Stimulated activated CD4-positive, alpha-beta T cell treated with anti-CD3 and anti-CD28 coated beads, Interleukin-1b, Interleukin-23, amount 100 ng/mL, for 48 hours (primary cell): ENCODE measurements at places on chromosomes 12 and 14.

GRCh38 chr12:69570545-69571399, 14.5 kb upstream of the CCT2 start:
- peak; percentile 28 for DNase-seq

GRCh38 chr12:81617915-81618314, 141.2 kb downstream of the PPFIA2 start:
- no peak for DNase-seq

DNA sequence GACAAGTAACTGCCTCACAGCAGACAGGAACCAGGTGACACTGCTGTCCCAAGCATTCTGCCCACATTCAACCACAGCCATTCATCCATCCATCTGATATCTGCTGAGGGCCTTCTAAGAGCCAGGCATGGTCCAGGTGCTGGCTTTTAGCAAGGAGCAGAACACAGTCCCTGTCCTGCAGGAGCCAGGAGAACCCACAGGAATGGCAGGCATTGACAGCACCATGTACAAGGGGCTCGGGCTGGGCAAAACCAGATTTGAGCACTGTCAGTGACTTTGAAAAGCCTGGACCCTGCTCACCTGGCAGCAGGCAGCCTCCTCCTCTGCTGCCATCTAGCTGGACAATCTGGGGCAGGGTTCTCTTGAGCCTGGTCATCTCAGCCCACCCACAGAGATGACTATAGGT, 137.0 kb downstream of the ZFP36L1 start:
- DNase-seq, result no peak

DNA sequence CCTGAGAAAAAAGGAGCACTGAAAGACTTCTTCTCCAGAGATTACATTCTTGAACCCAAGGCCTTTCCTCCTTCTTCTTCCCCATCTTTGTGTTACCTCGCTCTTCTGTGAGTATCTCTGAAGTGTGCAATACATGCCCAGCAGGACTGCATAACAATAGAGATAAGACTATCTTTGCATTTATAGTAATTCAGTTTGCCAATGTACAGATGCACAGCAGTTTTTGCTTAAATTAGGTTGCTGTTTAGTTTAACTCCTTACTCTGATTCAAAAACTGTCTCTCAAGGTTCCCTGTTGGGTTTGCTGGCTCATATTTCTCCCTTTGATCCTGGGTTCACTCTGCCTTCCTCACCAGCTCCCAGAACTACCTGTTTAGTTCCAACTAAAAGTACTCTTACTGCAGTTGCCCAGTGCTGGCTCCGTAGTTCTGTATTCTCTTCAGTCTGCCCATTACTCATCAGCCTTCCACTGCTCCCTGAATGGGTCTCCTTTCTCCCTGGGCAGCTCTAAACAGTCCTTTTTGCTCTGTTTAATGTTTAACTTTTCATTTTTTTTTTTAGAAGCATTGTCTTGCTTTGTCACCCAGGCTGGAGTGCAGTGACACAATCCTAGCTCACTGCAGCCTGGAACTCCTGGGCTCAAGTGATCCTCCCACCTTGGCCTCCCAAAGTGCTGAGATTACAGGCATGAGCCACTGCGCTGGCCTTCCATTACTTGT, 180.6 kb upstream of the CAND1 start:
- no peak for DNase-seq

- DNase-seq, result no peak
Observed at GRCh38 chr12:14841761-14842160, 1.6 kb downstream of the ART4 start.

DNA sequence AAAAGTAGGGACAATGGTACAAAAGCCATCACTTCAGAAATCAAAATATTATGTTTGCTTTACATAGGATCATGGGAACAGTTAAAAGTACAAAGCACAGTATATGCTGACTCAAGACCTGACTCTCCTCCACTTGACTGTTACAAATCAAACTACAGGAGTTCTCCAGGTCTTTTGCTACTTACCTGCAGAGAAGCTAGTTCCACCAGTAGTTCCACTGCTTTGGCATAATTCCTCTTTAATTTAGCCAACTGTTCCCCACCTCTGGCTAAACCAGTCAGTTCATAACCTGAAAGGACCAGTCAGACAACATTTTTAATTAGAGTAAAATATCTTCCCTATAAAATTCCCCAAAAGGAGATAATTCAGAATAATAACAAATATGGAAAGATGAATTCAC, 14.0 kb downstream of the ATP6V1D start:
- DNase-seq, result no peak

DNA sequence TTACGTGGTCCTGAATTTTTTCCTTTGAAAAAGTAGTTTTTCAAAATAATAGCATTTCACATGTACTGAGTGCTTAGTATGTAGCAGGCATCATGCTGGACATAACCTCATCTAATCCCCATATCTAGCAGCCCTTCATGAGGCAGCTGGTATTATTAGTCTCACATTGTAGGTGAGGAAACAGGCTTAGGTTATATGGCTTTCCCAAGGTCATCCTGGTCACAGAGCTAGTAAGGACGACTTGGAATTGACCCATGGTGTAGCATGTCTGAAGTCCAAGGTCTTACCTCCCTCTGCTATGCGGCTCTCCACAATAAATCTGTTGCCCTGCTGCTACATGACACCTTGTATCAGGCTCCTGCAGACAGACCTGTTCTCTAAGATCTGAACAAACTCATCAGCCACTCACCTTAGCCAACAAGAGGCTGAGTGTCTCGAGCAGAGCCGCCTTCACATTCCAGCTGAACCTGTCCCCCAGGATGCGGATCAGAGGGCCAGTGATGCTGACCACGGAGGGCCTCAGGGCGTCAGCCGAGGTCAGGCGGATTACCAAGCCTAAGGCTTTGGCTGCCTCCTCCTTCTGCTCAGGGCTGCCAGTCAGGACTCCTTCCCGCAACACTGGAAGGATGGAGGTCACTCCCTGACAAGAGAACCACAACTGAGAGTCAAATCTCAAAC, 19.7 kb upstream of the RAB35 start:
- DNase-seq, result no peak

GRCh38 chr12:102625819-102626218, 145.5 kb upstream of the IGF1 start:
- DNase-seq, result no peak

DNA sequence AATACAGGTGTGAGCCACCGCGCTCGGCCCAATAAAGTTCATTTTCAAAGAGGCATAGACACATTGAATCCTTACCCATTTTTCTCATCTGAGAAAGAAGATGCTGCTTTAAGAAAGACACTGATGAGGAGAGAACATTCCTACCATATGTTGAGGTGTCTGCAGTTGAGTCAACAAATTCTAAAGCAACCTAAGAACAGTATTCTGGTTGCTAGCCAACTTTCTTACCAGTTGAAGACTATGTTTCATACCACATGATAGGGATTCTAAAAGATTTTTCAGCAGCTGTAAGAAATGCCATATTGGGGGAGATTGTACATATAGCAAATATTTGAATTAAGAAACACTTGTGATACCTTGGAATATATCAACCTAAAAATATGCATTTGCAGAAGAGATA, 160.1 kb downstream of the SRGAP1 start:
- no peak for DNase-seq

GRCh38 chr12:50200552-50201273, 33.5 kb upstream of the CERS5 start:
- DNase-seq, result no peak

GRCh38 chr12:70736351-70737133, 99.3 kb upstream of the PTPRB start:
- DNase-seq, result no peak

DNA sequence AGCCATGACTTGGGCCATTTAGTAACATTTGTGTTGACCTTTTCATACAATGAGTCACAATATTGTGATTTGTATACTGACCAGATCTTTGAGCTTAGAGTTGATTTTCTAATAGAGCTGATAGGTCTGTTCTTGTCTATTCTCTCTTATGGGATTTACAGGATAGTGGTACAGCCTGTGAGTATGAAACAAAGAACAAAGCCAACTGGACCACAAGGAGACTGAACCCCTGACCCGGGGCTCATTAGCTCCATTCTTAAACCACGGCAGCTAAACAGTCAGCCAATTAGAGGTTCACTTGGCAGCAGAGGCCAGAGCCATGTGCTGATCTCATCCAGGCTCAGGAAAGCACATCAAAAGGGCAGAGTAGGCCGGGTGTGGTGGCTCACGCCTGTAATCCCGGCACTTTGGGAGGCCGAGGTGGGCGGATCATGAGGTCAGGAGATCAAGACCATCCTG, 59.1 kb upstream of the GNPNAT1 start:
- DNase-seq, result no peak

GRCh38 chr14:61491224-61491623, 169.8 kb downstream of the PRKCH start:
- DNase-seq, result no peak

DNA sequence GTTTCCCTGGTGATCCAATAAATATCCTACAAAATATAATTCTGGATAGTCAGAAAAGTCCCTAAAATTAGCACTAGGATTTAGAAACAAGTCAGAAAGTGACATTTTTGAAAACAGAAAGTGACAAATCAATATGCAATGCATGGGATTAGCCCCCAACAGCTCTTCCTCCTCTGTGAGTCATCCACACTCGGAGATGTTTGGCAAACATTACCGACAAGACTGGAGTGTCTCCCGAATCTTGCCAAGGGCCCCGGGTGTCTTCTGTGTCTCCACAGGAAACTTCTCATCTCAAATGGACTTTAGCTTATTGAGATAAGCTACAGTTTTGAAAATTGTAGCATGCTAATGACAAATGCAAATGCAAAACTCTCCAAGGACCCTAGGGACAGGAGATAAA, 398.9 kb upstream of the CCDC196 start:
- no peak for DNase-seq

DNA sequence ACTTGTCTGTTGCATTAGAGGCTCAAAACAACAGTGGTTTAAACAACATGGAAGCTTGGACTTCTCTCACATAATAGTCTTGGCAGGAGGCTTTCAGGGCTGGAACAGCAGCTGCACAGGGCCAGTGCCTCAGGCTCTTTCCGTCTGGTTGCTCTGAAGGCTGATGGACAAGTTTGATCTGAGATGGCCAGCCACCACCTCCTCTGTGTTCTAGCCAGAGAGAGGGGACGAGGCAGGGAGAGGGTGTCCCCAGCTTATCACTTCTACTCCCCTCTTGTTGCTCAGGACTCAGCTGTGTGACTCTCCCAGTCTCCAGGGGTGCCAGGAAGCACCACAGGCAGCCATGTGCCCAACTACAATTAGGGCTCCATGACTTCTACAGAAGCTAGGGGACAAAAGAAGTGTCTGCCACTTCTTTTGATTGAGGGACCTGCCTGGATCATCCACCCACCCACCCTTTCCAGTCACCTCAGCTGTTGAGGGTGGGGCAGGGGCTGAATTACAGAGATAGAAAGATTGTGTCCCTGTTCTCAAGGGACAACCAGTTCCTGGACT, 46.6 kb downstream of the SMIM41 start:
- no peak for DNase-seq

DNA sequence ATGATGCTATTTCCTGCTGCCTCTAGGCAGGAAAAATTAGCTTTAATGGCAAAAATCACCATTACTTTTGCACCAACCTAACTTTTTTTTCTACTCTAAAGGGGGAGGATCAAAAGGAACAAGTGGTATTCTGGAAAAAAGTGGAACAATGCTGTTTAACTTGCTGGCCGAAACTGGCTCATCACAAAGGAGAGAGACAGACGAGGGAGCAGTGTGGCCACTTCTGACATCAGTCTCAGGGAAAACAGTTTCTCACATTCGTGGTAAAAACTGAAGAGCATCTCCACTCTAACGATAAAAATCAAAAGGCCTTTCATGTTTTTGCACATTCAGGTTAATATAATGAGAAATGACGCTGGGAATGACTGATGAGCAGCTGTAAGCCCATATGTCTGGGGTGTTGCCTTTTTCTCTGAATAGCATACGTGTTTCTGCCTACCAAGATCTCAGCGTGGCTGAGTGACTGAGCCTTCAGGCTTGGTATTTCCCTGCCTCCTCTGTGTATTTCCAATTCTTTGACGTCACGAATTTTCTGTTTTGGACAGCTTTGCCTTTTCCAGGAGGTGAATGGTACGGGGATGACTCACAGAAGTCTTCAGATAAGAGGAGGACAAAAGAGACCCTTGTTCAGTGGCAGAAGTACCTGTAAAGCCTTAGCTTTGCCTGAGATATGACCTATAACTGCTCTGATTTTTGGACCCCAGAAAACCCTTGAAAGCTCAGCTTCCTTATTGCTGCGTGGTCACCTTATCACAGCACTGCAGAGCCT, 358.8 kb downstream of the GLT1D1 start:
- no peak for DNase-seq

GRCh38 chr12:124920353-124920935, 6.0 kb upstream of the UBC start:
- no peak for DNase-seq

GRCh38 chr12:89247967-89248366, 104.3 kb downstream of the DUSP6 start:
- no peak for DNase-seq

DNA sequence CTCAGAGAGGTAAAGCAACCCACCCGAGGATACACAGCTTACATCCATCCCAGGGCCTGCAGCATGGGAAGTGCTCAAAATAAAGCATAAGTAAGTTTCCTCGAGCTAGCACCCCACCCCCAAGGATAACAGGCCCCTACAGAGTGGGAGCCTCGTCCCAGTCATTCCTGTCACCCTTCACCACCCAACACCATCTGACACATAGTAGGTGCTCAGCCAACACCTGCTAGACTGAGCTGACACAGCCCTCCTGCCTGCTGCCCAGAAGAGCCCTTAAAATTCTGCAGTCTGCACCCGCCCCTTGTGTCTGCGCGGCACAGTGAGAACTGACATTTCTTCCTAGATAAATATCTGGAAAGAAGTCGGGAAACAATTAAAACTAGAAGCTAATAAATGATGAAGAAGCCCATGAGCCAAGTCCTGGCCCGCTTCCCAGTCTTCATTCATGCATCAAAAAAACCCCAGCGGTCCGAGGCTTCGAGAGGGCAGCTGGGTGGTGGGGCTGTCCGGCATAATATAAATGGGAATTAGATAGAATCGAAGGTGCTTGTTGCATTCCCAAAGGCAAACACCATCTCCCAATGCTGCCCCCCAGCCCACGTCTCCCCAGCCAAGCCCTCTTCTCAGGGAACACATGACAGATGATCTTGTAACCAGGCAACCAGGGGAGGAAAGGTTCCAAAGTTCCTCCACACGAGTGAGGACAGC, 76.2 kb downstream of the BCL11B start:
- DNase-seq, result no peak

GRCh38 chr12:40063414-40063813, 42.5 kb downstream of the SLC2A13 start:
- no peak for DNase-seq

DNA sequence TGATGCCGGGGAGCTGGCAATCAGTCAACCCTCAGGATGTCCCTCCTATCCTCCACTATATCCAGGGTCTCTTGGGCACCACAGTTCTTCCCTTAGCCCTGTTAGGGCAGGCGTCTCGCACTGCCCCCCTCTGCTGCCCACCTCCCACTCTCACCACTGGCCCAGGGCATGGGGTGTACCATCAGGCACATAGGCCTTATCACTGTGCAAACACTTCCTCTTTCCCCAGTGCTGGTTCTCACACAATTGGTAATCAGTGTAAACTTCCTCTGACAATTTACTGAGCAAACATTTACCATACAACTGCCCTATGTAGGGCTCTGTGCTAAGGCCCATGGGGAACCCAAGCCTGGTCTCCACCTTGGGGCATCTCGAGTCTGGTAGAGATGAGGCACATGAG, 20.1 kb upstream of the TMED10 start:
- no peak for DNase-seq

- DNase-seq, result no peak
Observed at GRCh38 chr12:82659343-82660207, 27.1 kb upstream of the TMTC2 start.
